Epithelial cell of proximal tubule (primary cell): ENCODE measurements at places on chromosomes 11 and 22. TPM values are rescaled to one million over a fixed set of nuclear protein-coding genes. Genes with fewer than 3 reads are reported as not detected.

DNA sequence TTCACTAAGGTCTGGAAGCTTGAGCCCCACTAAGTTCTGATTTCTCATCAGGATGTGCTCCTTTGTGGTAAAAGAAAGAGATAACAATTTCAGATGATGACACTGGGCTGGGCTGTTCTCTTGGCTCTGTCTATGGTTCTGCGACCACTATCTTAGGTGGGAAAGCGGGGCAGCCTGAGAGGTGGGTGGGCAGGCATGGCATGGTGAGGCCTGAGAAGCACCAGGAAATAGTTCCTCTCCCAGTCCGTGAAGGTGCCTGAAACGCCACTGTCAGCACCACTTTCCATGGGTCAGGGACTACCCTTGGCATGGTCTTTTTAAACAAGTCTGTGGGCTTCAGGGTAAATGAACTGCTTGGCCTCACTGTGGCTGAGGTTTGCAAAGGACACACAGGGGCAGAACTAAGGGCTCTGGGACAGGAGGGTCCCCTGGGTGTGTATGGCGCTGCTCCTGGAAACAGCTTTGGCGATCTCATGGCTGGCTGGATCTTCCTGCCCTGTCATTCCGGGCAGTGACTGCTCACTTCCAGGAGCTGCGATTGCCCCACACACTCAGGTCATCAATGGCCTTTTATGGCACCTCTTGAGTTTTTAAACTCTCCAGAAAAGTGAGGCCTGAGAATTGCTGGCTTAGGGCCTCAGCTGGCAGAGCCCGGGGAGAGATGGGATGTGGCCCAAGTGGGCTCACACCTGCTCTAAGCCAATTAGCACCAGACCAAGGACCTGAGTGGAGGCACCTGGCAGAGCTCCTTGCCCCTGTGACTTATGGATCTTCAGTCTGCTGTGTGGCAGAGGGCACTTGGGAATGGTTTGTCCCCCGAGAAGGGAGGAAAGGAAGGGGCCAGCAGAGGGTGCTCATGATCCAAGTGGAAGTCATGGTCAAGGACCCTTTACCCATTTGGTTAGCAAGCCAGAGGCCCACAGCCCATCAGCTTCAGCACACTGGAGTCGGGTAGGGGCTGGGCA, 55.6 kb upstream of the LYVE1 start:
- DNase-seq: no peak

- no peak for DNase-seq
Measured at GRCh38 chr11:126636911-126637794, 281.7 kb downstream of the ST3GAL4 start.

DNA sequence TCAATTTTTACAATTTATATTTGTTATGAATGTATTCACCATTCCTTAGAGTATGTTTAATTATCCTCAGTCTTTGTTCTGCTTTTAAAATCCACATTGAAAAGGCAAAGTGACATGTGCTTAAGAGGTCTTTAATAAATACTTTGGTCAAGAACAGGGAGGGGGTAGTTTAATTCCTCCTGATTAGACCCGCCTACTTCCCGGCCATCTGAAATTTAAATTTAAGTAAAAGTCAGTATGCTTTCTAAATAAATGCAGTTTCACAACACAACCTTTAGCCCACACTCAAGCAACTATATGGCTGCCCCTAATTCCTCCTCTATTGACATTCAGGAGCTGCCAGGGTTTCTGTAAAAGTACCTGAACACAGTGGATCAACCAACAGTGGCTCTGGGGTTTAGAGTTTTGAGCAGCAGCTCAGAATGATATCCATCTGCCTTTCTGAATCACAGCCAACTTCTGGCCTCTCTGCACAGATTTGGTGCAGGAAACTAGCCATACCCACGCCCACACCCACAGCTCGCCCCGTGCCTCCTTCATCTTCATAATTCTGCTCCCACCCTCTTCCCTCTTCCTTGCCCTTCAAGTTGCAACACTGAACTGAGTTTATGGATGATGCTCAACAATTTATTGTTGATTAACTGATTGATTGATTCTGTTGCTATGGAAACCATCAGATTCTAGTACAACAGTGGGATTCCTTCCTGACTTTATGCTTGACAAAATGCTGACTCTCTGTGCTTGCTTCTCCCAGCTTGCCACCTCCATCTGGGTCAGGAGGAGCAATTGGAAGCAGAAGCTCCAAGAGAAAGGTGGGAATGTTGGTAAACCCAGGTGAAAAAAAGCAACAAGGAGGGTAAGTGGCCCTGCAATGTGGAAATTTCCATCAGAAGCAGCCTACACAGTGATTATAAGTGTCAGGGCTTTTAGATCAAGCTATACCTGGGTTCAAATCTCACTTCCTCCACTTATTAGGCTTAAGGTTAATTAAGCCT, 70.8 kb downstream of the PANX1 start:
- no peak for DNase-seq

- no peak for DNase-seq
Measured at GRCh38 chr11:111718859-111719258, 47.3 kb downstream of the PPP2R1B start.

The OR51B4 gene
- total RNA-seq: not detected in 2 replicates

GRCh38 chr22:38872831-38873248, 824 bp upstream of the CBX6 start:
- no peak for DNase-seq

The SYT9 gene
- 0.29 and 0.46 TPM in 2 replicates for total RNA-seq

GRCh38 chr11:64566915-64567891, 23.8 kb upstream of the SLC22A12 start:
- no peak for DNase-seq

The KRTAP5-8 gene
- not detected in 2 replicates for total RNA-seq

GRCh38 chr11:93717501-93717900, 23.8 kb downstream of the TAF1D start:
- DNase-seq: no peak

The FXYD2 gene
- 109 and 286 TPM in 2 replicates for total RNA-seq

- no peak for DNase-seq
Measured at GRCh38 chr11:12834630-12835029, 160.4 kb downstream of the TEAD1 start.

The SCGB1D2 gene
- total RNA-seq: not detected in 2 replicates

DNA sequence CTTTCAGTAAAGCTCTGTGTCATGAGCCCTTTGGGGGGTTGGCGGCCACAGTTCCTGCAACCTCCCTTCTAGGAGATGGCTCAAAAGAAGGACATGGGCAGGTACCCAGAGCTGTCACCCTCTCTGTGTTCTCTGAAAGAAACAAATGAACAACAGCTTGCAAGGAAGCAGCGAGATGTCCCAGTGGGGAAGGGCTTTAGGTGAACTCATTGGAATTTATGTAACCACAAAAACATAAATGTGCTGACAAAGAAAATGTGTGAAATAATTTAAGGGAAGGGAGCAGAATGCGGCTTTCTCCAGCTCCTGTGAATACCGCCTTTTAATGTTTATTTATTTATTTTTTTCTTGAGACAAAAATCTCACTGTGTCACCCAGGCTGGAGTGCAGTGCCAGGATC, 3.3 kb downstream of the PARVG start:
- DNase-seq: no peak

The DEPDC7 gene
- total RNA-seq: 2.2 and 2.5 TPM in 2 replicates

DNA sequence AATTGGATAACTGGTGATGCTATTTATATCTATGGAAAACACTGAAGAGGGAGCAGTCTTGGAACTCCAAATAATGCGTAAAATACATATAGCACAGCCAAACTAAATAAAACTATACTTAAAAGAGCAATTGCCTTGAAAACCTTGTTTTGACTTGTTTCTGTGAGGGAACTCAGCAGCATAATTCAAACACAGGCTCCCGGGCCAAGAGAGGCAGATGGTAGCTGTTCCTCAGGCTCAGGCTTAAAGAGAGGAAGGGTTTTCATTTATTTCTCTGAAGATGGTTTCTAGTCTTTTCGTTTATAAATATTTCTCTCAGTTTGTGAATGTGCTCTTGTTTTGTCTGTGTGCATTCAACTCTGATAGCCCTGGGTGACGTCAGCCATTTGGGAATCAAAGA, 82.4 kb downstream of the FANCF start:
- no peak for DNase-seq

GRCh38 chr11:1893581-1894359, 2.1 kb upstream of the PRR33 start:
- DNase-seq: no peak

The TSPAN18 gene
- total RNA-seq: 1.6 TPM in 1 of 2 replicates, not detected in the other

The TM7SF2 gene
- total RNA-seq: 32.9 and 52.5 TPM in 2 replicates

DNA sequence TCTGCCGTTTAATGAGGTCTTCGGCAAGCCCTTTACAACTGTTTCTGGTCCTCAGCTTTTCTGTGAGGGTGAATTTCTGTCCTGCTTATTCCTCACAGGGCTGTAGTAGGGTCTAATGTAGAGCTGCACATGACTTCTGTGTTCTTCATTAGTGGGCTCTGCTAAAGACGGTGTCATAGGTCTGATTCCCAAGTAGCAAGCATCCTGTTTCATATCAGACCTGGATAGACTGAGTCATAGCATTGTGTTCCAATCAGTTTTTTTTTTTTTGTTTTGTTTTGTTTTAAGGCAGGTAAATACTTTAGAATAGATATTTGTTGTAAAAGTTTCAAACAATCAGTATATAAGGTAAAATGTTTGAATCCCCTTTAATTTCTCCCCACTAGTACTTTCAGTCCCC, 35.4 kb downstream of the BIRC2 start:
- no peak for DNase-seq

The ZBTB16 gene
- 0.17 TPM in 1 of 2 replicates, not detected in the other for total RNA-seq

GRCh38 chr11:61954106-61954850, 4.1 kb downstream of the BEST1 start:
- DNase-seq: no peak

DNA sequence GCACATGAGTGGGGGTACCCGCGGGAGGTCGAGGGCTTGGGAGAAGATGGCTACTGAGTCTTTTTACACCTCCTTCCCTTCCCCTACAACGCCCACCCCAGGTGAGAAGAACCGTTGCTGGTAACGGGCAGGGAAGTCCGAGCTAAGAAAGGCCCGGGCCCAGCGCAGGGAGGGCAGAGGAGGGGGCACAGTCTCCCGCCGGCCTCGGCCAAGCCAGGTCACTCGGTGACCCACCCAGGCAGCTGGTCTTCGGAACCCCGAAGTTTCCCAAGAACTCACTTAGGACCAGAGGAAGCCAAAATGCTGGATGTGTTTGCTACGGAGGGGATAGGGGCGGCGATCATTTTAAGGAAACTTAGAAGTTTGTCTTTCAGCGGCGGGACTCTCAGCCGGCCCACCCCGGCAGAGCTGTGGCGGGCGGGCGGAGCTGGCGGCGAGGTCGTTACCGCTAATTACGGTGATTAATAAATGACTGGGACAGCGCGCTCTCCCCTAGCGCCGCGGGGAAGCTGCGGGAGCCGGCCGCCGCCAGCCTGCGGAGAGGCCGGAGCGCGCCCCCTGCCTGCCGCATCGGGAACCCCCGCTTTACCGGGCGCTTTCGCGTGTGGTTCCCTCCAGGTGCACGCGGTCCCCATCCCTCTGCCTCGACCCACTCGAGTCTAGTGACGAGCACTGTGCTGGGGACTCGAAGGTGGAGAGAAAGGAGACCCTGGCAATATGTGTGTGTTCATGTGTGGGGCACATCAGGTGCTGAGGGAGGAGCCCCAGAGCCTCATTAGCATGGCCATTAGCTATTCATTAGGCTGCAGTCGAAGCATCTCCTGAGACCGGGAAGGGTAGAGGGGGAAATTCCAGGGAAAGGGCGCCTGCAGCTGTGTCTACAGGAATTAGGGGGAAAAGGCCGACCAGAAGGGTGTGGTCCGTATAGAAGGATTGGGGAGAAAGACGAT, 945 bp downstream of the ROBO3 start:
- no peak for DNase-seq

- DNase-seq: no peak
Measured at GRCh38 chr11:122115524-122116379, at the start of gene BLID. TSS of gene BLID (minus strand) at chr11:122116215. CDS start at chr11:122115922, 293 bp downstream.

DNA sequence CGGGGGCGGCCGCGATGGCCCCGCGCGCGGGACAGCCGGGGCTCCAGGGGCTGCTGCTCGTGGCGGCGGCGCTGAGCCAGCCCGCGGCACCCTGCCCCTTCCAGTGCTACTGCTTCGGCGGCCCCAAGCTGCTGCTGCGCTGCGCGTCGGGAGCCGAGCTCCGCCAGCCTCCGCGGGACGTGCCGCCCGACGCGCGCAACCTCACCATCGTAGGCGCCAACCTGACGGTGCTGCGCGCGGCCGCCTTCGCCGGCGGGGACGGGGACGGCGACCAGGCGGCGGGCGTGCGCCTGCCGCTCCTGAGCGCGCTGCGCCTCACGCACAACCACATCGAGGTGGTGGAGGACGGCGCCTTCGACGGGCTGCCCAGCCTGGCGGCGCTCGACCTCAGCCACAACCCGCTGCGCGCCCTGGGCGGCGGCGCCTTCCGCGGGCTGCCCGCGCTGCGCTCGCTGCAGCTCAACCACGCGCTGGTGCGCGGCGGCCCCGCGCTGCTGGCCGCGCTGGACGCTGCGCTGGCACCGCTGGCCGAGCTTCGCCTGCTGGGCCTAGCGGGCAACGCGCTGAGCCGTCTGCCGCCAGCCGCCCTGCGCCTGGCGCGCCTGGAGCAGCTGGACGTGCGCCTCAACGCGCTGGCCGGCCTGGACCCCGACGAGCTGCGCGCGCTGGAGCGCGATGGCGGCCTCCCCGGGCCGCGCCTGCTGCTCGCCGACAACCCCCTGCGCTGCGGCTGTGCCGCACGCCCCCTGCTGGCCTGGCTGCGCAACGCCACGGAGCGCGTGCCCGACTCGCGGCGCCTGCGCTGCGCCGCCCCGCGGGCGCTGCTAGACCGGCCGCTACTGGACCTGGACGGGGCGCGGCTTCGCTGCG, 697 bp downstream of the TPBGL start:
- no peak for DNase-seq

- no peak for DNase-seq
Measured at GRCh38 chr22:42170946-42171345, 40.3 kb upstream of the CYP2D6 start.

GRCh38 chr22:20619045-20619892, 111.9 kb downstream of the MED15 start:
- DNase-seq: no peak

DNA sequence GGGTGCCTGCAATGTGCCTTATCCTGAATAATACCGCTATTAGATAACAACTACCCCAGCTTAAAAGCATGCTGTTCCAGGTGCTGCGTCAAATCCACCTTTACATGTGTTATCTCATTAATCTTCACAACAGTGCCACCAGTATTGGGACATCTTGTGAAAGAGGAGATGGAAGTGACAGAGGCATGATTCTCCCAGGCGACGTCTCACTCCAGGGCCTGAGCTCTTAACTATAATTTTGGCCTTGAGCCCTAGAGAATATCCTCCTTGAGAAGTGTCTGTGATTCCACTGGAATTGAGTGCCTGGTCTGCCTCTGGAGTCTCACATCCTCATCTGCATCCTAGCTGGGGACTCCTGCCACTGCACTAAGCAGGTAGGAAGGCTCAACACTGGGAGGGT, 43.8 kb downstream of the RPL27A start:
- DNase-seq: no peak

GRCh38 chr11:31940371-31941037, 129.4 kb upstream of the PAX6 start:
- no peak for DNase-seq
